EL (cell line): ENCODE measurements at places on chromosomes 6 and 20.

DNA sequence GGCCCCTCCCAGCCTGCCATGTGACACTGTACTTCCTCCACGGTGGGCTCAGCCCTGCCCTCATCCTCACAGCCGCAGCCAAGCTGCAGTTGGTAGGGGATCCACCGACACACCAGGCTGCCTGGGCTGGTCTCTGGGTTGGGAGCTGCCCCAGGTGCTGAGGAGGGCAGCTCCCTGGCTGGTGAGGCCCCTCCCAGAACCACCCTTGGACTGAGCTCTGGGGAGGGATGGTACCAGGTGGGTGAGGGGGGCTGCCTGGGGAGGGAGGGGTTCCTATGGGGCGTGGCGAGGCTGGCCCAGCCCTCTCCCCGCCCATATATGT lies 185 bp upstream of the TNFRSF6B start:
- no peak for DNase-seq

GRCh38 chr20:32538526-32538939 lies 46.6 kb downstream of the NOL4L start:
- DNase-seq, result no peak

- no peak for DNase-seq
Observed at GRCh38 chr6:42446370-42446769, 5.4 kb downstream of the TRERF1 start.

DNA sequence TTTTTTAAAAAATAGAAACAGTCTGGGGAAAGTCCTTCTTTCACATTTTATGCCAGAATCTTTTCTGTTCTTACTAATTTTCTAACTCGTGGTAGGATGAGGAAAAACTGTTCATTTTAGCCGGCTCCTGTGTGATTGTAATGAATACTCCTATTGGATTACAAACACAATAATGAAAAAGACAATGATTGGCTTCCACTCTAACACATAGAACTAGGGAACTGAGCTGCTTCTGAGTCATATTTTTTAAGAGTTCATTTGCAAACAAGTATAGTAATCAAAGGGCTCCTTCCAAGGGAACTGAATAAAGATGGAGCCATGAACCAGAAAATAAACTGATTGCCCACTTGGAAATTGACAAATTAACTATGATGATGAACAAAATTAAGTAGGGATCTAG lies 265.3 kb upstream of the TCF21 start:
- no peak for DNase-seq

DNA sequence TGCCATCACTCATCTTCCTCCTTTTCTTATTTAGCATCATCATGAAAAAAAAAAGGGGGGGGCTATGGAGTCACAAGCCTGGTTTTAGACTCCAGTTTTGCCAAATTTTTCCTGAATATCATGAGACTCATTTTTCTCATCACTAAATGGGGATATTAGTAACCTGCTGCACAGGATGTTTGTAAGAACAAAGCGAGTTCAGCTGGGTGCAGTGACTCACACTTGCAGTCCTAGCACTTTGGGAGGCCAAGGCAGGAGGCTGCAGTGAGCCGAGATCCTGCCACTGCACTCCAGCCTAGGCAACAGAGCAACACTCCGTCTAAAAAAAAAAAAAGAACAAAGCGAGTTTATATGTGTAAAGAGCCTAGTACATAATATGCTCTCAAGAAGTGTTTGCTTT lies 82.8 kb downstream of the TFAP2A start:
- DNase-seq, result no peak

- DNase-seq, result peak; percentile 70
Observed at GRCh38 chr6:34806738-34807453, 15.0 kb downstream of the BLTP3A start.

DNA sequence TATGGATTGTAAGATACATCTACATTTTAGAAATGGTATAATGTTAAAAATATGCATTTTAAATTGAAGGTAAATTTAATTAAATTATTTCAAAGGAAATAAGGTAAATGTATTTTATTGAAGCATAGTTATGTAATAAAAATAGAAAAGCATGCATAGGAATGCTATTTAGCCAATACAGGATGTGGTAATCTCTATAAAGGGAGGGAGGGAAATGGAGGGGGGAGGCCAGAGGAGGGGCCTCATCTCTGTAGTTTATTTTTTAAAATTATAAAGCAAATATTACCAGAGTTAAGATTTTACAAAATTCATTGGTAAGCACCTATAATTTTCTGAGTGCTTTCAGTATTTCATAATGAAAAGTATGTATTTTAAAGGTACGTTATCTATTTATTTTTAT lies 27.2 kb downstream of the SLC16A10 start:
- peak; percentile 3 for DNase-seq

GRCh38 chr6:148441454-148441911 lies 98.8 kb downstream of the SASH1 start:
- DNase-seq, result peak; percentile 80

GRCh38 chr20:3071610-3072529 lies at the start of gene OXT:
TSS of gene OXT (plus strand) at chr20:3071620. CDS start at chr20:3071656, 36 bp downstream.
- no peak for DNase-seq

GRCh38 chr6:139979021-139979725 lies 604.7 kb upstream of the CITED2 start:
- no peak for DNase-seq

DNA sequence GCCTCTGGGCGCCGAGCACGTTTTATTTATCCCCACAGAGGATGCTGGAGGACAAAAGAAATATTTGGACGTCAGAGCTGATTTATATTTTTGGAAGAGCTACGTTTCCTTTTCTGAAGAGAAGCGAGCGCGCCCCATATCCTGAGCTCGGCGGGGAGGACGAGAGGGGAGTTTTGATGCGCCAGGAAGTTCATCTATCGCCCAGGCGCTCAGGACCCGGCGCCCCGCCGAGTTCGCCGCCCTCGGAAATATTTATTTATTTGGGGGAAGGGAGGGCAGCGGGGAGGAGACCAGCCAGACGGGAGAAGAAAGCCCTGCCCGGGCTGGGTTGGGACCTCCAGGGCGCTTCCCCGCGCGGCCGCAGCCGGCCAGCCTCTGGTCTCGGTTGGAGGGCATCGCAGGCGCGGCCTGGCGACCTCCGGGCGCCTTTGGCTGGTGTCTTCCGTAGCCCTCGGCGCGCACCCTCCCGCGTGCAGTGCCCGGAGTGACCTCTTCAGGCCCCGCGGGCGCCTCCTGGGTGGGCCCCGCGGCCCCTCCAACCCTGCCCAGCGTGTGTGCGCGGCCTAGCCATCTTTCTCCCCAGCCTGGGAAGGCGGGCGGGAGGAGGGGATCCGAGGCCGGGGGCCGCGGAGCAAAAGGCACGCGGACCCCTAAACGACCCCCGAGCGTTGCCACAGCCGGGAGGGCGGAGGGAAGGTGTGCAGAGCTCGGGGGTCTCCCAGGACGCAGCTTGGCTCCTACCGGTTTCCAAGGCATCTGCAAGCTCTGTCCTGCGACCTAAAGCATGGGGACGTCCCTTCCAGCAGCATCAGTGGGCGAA lies 5.4 kb upstream of the FOXF2 start:
- no peak for DNase-seq

DNA sequence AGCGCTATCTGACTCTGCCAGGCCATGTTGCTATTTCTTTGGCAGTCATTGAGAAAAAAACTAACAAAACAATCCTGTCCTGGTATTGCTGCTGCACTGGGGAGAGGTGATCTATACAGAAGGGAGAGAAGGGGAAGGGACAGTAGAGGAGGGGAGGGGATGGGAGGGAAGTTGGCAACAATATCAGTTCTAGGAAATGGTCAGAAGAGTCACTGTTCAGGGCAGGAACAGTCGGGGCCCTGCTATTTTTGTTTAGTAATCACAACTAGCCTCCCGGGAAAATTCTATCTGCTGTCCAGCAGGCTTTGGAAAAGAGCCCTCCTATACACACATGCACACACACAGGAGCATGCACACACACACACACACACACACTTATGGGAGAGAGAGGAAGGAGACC lies 142.3 kb upstream of the CARMIL1 start:
- DNase-seq, result no peak

DNA sequence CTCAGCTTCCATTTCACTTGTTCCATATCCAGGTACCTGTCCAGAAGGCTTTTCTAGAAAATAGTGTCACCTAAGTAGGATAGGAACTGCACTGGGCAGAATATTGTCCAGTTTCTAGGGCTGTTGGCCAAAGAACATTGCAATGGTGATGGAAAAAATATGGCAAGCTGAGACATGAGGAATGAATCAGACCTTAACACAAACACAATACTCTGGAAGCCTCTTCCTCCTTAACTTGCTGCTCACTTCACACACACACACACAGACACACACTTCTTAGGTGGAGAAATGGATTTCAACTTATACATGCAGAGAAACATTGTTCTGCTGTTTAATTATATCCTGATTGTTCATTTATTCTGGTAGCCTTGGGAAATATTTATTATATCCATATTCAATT lies 203.0 kb upstream of the RGS17 start:
- no peak for DNase-seq

- no peak for DNase-seq
Observed at GRCh38 chr6:5619249-5619648, 357.9 kb downstream of the FARS2 start.

DNA sequence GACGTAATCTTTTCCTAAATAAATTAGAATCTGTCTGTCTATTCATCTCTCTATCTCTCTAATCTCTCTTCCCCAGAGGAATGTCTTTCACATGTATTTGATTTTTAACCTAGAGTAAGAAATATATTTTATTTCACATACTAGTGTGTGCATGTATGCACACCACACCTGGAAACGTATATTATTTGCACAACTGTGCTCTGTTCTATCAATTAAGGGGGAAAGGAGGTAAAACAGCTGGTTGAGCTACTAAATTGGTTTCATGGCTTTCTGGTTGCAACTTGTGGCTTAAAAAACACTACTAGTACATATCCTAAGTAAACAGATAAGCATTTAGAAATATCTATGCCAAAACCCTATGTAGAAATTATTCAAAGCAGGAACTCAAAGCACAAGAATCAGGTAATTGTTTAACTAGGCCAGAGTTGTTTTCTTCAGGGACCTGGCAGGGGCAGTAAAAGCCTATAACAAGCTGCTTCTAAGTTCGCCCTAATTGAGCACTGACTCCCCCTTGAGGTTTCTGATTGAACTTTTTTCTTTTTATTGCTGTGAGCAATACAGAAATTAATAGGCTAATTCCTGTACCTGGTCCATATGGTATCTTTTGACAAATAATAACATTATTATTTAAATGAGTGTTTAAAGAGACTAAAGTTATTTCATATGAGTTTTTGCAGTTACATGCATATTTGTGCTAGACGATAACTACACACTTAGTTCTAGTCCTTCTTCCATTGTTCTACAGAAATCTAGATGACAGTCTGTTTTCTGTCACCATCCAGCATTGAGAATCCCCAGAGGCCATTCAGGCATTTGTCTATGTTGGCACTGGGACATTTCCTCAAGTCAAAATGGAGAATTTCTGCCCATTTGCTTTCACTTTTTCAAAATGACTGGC lies 88.6 kb downstream of the MCHR2 start:
- peak; percentile 69 for DNase-seq

DNA sequence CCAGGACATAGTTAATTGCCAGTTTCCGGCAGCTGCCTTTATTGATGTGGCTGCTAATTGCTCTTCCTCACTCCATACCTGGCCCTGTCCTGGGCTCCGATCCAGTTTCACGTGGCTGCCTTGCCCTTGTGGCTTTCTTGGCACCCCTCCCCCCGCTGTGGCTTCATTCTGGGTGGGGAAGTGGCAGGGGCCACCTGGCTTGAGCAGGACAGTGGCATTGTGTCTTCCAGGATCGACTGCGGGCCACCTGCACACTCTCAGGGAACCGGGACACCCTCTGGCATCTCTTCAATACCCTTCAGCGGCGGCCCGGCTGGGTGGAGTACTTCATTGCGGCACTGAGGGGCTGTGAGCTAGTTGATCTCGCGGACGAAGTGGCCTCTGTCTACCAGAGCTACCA lies 10.8 kb downstream of the MAVS start:
- DNase-seq, result no peak
